Activated B cell treated with CpG ODN at 0.5 μM for 24 hours (primary cell): ENCODE measurements at places on chromosomes 2 and 18.

DNA sequence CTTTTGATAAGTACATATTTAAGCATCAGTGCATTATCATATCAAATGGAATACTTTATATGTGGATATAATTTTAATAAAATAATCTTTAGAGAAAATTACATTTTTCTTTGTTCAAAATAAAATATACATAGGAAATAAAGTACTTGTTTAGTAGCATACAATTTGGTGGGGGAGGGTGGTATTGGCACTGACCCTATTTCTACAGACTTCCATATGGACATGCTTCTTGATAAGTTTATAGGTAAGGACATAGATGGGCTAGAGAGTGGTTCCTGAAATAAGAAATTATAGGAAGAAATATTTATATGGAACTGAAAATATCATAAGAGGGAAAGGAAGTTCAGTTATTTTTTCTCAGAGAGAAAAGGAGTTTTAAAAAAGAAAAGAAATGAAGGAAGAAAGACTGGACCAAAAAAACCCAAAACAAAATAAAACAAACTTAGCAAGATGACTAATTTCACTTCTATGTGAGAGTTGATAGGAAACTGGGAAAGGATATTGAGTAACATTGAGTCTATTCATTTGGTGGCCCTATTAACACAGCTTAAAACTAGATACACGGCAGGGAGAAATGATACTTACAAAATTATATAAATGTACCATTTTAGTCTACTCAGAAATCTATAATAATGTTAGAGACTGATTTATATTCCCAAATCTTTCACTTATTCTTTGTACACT, 505.9 kb downstream of the ERBB4 start:
- no peak for DNase-seq

DNA sequence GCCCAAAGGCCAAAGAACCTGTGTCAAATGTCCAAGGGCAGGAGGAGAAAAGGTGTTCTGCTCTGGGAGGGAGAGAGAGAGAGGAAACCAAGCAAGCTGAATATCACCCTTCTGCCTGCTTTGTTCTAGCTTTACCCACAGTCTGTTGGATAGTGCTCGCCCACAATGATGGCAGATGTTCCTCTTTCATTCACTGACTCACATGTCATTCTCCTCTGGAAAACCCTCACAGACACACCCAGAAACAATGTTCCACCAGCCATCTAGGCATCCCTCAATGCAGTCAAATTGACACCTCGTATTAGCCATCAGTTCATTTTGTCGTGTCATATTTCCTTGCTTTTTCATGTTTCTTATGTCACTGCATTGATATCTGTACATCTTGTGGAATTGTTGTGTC, 150.3 kb downstream of the UBR3 start:
- no peak for DNase-seq

DNA sequence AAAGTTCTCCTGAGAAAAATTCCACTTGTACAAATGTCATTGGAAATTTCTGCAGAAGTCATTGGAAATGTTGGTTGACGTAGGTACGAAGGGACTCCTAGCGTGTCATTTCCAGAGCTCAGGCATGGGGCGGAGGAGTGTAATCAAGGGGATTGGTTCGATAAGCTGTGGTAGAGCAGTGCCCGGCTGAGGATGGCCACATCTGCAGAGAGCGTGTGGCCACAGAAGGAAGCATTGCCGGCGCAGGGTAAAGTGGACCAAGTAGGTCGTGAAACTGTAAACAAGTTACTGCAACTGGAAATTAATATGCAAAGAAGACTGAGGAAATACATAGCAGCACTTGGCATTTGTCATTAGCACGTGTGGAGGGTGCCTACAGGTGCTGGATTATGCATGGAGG, 101.8 kb downstream of the DGKD start:
- DNase-seq: no peak

- DNase-seq: no peak
Measured at GRCh38 chr2:195985741-195986140, 82.9 kb downstream of the DNAH7 start.

DNA sequence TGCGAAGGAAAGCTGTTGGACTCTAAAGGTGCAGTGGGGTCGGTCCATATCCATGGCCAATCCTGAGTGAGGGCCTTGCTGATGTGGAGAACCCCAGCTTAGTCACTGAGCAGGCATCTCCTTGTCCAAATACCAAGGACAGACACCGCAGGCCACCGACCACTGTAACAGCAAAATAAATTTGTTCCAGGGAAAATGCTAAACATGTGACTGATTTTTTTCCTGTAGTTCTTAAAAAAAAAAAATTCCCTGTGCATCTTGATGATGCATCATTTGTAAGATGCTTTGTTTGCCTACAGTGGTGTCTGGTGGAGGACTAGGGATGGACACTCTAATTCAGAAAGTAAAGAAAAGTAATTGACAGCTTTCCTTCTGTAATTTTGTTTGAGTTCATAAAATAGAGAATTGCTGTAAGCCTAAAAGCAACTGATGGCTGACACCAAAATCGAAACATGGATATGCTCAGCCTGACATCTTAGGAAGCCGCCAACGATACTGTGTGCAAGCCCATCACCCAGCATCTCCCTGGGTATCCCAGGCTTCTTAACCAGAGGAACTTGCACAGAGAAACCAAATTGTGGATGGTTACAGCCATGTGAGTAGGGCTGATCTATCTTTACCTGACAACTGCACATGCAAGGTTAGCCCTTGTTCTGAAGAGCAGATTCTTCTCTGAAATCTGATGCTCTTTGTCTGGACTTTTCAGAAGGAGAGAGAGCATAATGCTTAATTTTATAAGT, 188.6 kb downstream of the ARL4C start:
- DNase-seq: no peak
